Activated T-helper 2 cell treated with anti-CD3 and anti-CD28 coated beads, Interferon-gamma antibody, Interleukin-2, Interleukin-4, amounts not matched to agents 10 μg/mL and 5 μg/mL and 100 μg/mL, durations not matched to agents 14 hours and 24 hours and 36 hours (primary cell): ENCODE measurements at places on chromosomes 3 and 15. TPM values are rescaled to one million over a fixed set of nuclear protein-coding genes. Genes with fewer than 3 reads are reported as not detected.

The CPA3 gene
- not detected in 2 replicates for total RNA-seq

DNA sequence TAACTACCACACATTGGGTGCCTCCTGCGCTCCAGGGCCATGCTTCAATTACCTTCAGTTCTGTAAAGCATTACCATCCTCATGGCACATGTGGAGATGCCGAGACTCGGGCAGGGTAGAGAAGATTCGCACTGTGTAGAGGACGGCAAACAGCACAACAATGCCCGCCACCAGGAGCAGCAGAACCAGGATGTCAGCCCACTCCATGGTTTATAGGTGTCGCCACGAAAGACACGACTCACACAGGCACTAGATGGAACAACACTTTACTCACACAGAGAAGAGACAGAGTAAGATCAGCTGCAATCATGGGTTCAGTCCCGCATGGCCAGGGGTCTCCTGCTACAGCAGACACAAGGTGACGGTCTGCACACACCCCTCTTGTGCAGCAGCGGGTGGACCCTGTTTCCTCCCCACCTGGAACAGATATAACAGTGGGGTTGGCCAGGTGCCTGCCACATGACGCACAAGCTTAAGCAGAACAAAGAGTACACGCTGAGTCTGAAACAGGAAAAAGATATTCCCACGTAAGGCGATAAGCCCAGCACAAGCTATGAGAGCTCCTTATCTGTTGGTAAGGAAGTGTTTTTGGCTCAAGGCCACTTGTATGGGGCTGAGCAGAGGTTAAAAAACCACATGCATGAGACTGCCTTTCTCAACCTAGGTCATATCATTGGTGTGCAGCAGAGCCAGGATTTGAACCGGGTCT lies 2.5 kb upstream of the TBC1D21 start:
- no peak for DNase-seq
- H3K27me3 ChIP-seq, result peaks cover 34% of the 10 kb centered on the region
- no peak overlapping the region for H3K27ac ChIP-seq
- no peak overlapping the region for H3K4me3 ChIP-seq
- no peaks in the 10 kb centered on the region for H3K36me3 ChIP-seq

DNA sequence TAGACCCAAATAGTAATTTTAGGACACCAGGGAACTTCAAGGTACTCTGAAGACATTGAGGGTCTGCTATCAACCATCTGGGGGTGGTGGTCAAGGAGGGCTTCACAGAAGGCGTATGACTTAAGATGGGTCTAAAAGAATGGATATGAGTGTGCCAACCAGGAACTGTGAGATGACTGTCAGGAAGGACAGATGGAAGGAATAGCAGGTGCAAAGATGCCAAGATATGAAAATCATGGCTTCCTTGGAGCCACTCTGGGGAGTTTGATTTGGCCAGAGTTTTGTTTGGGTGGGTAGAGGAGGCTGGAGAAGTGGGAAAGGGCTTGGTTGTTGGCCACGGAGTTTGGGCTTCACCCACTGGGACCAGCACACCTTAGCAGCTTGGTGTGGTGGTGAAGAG lies 21.2 kb downstream of the CDCP1 start:
- no peak overlapping the region for H3K27ac ChIP-seq
- H3K36me3 ChIP-seq, result peaks cover 24% of the 10 kb centered on the region
- no peak for DNase-seq
- H3K4me1 ChIP-seq, result peaks cover 48% of the 10 kb centered on the region
- no peaks in the 10 kb centered on the region for H3K27me3 ChIP-seq

DNA sequence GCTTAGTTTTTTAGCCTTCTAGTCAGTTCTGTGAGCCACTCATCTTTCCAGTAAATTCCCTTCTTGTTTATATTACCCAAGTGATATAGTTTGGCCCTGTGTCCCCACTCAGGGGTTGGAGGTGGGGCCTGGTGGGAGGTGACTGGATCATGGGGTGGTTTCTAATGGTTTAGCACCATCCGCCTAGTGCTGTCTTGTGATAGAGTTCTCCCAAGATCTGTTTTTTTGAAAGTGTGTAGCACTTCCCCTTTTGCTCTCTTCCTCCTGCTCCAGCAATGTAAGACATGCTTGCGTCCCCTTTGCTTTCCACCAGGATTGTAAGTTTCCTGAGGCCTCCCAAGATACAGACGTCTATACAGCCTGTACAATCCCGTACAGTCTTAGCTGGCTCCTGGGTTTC lies 53.7 kb upstream of the INO80 start:
- no peak overlapping the region for H3K4me3 ChIP-seq
- no peaks in the 10 kb centered on the region for H3K4me1 ChIP-seq
- no peaks in the 10 kb centered on the region for H3K36me3 ChIP-seq
- H3K27me3 ChIP-seq, result peaks cover 15% of the 10 kb centered on the region

DNA sequence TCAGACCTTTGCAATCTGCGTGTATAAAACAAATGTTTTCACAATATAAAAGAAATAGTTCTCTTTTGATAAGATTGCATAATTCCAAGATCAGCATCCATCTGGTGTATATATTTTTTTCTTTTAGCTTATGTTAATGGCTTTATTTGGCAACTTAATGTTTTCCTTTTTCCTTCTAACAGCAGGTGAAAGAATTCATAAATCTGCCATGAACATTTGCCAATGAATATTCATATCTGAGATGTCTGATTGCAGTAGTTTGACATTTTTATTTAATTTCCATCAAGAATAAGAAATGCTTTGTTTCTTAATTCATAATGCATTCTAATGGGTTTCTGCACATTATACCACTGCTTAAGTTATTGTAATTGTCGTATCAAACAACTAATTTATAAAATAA lies 184.4 kb upstream of the ROBO2 start:
- no peaks in the 10 kb centered on the region for H3K4me1 ChIP-seq
- H3K4me3 ChIP-seq, result no peak overlapping the region
- H3K27me3 ChIP-seq, result no peaks in the 10 kb centered on the region
- H3K27ac ChIP-seq, result no peak overlapping the region
- no peak for DNase-seq

- H3K4me3 ChIP-seq, result no peak overlapping the region
- H3K36me3 ChIP-seq, result no peaks in the 10 kb centered on the region
- H3K27me3 ChIP-seq, result no peaks in the 10 kb centered on the region
- no peaks in the 10 kb centered on the region for H3K4me1 ChIP-seq
Observed at GRCh38 chr15:85976986-85977385, 102.7 kb upstream of the AGBL1 start.

- H3K4me3 ChIP-seq, result no peak overlapping the region
- no peak overlapping the region for H3K27ac ChIP-seq
- H3K27me3 ChIP-seq, result no peaks in the 10 kb centered on the region
- H3K36me3 ChIP-seq, result peaks cover 38% of the 10 kb centered on the region
- DNase-seq, result no peak
Observed at GRCh38 chr3:188446766-188447165, 292.8 kb downstream of the LPP start.

DNA sequence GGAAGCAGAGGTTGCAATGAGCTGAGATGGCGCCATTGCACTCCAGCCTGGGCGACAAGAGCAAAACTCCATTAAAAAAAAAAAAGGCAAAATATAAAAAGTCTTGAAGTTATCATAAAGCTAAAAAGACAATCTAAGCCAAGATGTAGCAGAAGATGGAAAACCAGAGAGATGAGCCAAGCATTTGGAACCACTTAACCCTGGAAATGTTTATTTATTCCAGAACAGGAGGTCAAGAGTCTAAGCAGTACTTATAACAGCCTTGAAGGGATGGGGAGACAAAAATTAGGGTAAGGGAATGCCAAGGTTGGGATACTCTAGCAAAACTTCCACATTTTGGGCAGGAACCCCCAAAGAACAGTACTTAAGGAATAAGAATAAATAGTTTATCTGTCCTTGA lies 30.1 kb downstream of the FAIM start:
- H3K36me3 ChIP-seq, result no peaks in the 10 kb centered on the region
- H3K27me3 ChIP-seq, result no peaks in the 10 kb centered on the region
- H3K4me1 ChIP-seq, result no peaks in the 10 kb centered on the region

- H3K27ac ChIP-seq, result no peak overlapping the region
- no peaks in the 10 kb centered on the region for H3K36me3 ChIP-seq
- no peak overlapping the region for H3K4me3 ChIP-seq
Observed at GRCh38 chr3:133280586-133280985, 119.3 kb upstream of the BFSP2 start.

DNA sequence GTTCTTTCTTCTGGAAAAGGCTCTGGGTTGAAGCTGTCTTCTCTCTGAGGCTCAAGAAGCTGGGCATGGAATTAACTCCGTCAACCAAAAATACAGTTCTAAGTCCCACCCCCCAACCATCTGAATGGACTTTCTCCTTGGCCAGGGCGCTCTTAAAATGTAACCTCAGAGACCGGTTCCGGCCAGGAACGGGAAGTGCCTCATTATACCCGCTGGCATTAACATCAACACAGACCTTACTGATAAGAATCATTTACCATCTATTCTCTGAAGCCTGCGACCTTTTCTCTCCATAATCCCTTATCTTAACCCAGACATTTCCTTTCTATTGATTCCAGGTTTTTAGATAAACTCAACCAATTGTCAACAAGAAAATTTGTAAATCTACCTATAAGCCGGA lies 64.7 kb downstream of the ATP1B3 start:
- H3K4me3 ChIP-seq, result no peak overlapping the region
- peak overlapping the region; percentile 42 for H3K27ac ChIP-seq
- H3K4me1 ChIP-seq, result peaks cover 22% of the 10 kb centered on the region
- H3K36me3 ChIP-seq, result no peaks in the 10 kb centered on the region

DNA sequence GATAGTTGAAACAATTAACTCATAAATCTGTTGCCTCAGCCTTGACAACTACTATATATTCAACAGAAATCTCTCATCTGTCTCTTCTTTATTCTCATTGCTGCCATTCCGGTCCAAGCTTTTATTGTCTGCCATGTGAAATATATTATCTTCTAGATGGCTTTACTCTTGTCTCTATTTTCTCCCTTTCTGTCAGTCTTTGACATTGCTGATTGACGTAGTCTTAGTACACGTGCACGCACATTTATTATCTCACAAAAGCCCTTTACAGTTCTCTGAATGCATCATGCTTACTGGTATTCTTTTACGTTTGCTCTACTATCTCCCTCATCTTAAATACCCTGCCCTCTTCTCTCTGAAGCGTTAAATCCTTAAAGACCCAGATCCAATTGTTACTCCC lies 5.6 kb downstream of the PDIA3 start:
- H3K27me3 ChIP-seq, result no peaks in the 10 kb centered on the region
- peaks cover 74% of the 10 kb centered on the region for H3K36me3 ChIP-seq
- H3K27ac ChIP-seq, result no peak overlapping the region
- H3K4me1 ChIP-seq, result peaks cover 30% of the 10 kb centered on the region

DNA sequence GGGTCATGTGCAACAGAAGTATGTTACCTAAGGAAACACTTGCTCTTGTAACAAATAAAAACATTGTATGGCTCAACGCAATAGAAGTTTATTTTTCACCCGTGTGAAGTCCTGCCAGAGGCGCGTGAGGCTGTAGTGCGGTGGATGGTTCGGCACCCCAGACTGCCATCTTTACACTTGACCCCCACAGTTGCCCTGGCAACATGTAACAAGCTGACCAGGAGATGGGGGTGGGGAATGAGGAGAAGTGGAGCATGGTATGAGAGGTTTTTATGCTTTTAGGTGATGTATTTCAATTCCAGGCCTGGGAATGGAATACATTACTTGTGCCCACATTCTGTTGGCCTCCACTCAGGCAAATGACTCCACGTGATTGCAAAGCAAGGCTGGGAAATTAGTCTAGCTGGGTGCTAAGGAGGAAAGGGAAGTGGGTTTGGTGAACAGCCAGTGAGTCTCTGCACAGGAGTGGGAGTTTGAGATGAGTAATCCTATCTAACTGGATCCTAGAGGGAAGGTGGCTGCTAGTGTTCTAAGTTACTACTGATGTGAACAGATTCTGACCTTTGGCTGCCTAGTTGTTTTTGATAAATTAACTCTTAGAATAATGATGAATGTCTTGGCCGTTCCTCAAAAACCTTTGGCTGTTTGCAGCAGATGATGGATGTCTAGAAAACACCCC lies 33.8 kb upstream of the GREM1 start:
- no peaks in the 10 kb centered on the region for H3K36me3 ChIP-seq
- no peak for DNase-seq
- no peaks in the 10 kb centered on the region for H3K27me3 ChIP-seq
- peaks cover 9% of the 10 kb centered on the region for H3K4me1 ChIP-seq
- H3K4me3 ChIP-seq, result no peak overlapping the region
- H3K27ac ChIP-seq, result no peak overlapping the region

DNA sequence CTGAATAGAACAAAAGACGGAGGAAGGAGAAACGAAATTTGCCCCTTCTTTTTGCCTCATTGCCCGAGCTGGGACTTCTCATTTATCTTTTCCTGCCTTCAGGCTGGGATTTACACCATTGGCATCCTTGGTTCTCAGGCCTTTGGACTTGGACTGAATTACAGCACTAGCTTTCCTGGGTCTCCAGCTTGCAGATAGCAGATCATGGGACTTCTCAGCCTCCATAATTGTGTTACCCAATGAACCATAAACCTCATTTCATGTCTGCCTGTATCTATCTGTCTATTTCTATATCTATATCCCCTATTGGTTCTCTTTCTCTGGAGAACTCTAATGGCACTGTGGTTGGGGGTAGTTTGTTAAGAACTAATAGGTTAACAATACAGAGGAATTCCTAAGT lies 31.5 kb upstream of the CTXND1 start:
- no peak overlapping the region for H3K27ac ChIP-seq
- H3K36me3 ChIP-seq, result no peaks in the 10 kb centered on the region
- no peak overlapping the region for H3K4me3 ChIP-seq
- H3K27me3 ChIP-seq, result peaks cover 3% of the 10 kb centered on the region

DNA sequence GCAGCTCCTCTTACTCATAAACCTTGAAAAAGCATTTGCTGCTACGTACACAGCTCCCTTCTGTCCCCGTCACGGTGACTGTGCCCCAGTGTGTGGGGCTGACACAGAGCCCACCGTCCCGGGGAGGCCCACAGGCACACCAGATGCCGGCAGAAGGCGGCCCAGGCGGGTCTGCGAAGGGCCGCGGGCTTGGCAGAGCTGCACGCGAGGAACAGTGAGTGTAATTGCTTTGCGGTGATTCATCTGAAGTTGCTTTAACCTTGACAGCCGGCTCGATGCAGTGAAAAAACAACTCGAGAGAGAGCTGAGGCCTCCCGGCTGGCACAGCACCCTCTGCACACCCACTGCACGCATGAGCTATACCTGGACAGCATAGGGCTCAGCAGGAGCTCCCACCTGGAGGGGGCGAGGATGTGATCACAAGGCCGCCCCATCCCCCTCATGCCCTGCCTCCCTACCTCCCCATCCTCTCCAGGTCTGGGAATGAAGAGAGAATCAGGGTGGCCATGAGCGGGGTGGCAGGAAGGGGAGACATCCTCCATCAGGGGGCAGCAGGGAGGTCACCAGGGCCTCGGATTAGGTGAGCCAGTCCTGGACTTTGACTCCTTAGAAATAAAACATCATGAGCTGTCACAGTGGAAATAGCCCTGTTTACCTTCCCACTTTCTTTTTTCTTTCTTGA lies 172.7 kb downstream of the MEGF11 start:
- no peak for DNase-seq
- H3K4me3 ChIP-seq, result no peak overlapping the region
- no peak overlapping the region for H3K27ac ChIP-seq
- H3K27me3 ChIP-seq, result peaks cover 12% of the 10 kb centered on the region
- no peaks in the 10 kb centered on the region for H3K4me1 ChIP-seq

The ANKRD63 gene
- total RNA-seq, result 0.41 and 0.48 TPM in 2 replicates

DNA sequence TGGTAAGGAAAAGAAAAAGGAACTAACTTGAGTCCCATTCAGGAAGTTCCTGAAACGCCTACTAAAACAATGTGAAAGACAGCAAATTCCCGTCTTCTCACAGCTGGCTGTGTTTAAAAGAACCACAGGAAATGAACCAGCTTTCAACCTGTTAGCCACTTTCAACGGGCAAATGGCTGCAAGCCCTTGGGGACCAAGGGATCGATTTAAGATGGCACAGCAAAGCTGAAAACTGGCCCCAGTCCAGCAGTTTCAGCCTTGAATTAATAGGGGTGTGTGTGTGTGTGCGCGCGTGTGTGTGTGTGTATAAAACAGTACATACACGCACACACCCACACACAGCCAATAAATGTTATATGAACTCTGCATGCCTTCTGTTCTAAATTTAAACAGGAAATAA lies 168.7 kb upstream of the TMCO5A start:
- DNase-seq, result no peak
- H3K4me3 ChIP-seq, result no peak overlapping the region
- H3K36me3 ChIP-seq, result no peaks in the 10 kb centered on the region
- H3K27ac ChIP-seq, result no peak overlapping the region
